ENCODE measurements at places on chromosomes 1 and 21. TPM values are rescaled to one million over a fixed set of nuclear protein-coding genes. Genes with fewer than 3 reads are reported as not detected.

- DNase-seq: no peak
These were observed 923.2 kb downstream of the LTN1 start for GRCh38 chr21:28069450-28069923.

S100A12 gene
- total RNA-seq: 4.0 TPM

- DNase-seq: no peak
These were observed 59.8 kb upstream of the CACYBP start for GRCh38 chr1:174939775-174940545.

MPL gene
- not detected for total RNA-seq

GRCh38 chr1:54819195-54819536, 18.0 kb upstream of the TTC22 start:
- no peak for DNase-seq

WDR47 gene
- total RNA-seq: 16.2 TPM

All from CD4-positive, alpha-beta T cell (primary cell).